HL-60 (cell line): ENCODE measurements at places on chromosomes 7 and 10.

DNA sequence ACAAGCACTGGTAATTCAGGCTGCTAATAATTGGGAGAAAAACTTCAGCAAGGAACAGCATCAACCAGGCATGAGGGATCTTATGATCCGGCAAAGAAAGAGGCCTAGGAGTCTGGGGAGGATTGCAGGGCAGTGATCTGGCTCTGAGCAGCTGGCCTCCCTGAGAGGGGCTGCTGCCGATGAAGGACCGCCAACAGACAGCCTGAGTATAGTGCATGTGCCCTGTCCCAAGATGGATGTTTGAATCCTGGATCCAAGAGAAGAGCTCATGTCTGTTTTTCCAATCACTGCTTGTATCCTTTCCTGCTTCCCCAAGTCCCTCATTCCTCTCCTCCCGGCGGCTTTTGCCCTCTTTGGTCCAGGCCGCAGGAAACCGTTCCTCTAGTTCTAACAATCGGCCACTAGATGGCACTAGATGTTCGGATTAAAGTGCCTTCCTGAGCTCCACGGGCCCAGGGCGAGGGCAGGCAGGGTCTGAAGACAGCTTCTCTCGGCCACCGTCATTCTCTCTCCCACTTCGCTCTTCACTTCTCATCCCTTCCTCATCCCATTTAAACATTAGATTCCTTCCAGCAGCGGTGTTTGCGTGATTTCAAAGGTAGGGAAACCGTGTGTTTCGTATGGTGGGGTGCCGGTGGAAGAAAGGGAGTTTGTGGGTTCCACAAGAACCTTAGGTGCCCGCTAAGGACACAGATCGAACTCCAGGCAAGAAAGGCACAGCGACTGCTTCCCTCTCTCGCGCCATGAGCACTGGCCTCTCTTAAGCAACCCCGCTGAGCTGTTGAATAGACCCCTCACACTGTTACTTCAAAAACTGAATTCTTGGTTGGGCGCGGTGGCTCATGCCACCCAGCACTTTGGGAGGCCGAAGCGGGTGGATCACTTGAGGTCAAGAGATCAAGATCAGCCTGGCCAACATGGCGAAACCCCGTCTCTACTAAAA is 82.4 kb downstream of the ADCYAP1R1 start:
- peak; percentile 10 for DNase-seq

DNA sequence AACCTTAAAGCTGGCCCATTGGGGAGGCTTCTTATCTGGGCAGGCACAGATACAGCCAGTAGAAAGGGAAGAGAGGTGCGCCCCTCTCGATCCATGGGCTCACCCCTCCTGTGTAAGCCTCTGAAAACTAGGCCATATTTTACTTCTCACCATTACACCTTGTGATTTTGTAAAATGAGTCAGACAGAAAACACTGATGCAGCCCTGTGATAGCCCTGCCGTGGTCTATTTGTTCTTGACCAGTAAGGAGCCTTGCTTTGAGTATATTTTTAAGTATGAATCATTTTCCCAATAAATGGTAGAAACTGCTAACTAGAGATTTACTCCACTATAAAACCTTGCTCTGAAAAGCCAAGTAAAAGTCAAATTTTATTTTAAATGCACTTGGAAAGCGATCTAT is 329.8 kb upstream of the MBL2 start:
- DNase-seq: no peak

DNA sequence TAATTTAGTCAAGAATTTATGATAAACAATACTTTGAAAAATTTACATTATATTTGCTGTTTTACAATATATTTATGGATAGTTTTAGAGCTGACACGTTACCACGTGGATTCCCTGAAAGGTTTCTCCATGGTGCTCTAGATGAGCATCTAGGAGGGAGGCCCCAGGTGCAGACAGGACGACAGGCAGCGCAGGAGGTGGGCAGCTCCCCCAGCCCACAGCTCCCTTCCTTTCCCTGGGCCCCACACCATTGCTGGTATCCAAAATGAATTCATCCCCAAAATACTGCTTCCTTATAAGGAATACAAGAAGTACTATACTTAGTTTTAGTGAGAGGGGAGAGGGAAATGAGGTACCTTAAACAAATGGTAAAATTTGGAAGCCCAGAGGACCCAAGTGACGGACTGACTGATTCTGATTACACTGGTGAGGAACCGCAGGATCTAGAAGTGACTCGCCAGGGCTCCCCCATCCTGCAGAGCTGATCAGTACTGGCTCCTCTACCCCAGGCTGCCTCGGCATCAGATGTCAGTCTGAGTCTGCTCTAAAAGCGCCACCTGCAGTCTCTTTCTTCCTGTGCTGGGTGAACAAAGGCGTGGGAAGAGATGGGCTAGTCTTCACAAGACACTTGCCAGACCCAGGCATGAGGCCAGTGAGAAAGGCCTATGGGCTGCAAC is 89.2 kb downstream of the DLG5 start:
- no peak for DNase-seq

GRCh38 chr10:13525663-13526062 is 3.2 kb downstream of the BEND7 start:
- DNase-seq: no peak

DNA sequence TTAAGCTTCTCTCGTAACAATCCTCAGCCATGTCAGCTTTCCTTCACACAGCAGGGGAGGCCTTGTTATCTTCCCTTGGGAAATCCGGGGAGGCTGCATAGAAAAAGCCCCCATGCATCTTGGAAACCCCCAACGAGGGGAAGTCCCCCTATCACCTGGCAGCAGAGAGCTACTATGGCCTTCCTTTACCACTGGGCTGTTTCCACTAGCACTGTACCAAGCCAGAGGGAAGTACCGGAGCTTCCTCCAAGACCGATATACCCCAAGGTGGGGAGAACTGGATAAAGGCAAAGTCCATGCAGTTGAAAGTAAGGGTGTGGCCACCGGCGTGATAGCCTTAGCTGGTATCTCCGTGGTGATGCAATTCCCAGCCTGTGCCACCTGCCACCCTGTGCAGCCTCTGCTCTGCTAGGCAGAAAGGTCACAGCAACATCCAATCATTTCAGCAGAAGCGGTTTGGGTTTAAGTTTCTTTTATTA is 4.4 kb upstream of the CLIP2 start:
- peak; percentile 88 for DNase-seq

DNA sequence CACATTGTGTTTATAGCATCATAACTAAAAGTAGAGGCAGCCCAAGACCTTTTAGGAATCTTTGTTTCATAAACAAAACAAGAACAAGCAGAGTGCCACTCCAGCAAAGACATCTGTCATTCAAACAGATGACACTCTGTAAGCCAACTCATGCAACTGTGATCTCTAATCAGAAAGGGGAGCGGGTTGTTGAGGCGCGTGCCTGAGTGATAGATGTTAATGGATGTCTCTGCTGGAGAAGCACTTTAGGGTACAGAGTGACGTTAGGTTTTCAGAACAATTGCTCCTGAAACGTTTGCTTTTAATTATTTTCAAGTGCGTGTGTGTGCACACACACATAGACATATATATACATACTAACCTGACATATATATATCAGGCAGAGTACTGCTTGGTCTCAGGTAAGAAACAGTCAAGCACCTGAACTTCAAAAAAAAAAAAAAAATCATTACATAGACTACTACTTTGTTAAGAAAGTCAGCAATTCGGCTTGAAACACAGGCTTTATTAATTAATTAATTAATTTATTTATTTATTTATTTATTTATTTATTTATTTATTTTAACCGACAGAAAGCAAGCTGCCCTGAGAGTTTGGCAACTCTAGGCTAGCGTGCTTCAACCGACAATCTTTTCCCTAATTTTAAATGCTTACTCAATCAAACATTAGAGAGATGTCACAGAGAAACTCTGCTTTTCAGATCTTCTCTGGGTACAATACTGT is 109.1 kb downstream of the POU6F2 start:
- no peak for DNase-seq

DNA sequence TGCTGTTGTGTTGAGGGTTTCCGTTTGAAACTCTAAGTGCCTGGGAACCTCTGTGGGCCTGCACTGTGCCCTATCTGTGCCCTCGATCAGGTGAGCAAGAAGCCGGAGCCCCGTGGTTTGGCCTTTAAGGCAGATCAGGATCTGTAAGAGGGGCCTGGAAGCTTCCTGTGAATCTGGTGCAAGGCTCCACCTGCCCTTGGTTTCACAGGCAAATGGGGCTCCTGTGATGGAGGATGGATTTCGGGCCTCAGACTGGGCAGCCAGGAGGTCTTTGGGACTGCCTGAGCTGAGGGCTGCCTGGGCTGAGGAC is 21.6 kb downstream of the SCART1 start:
- no peak for DNase-seq

GRCh38 chr10:98125940-98126631 is 8.4 kb upstream of the R3HCC1L start:
- DNase-seq: no peak

GRCh38 chr7:120550494-120551048 is 277.6 kb downstream of the KCND2 start:
- no peak for DNase-seq

GRCh38 chr7:87853237-87853864 is 22.8 kb downstream of the SLC25A40 start:
- no peak for DNase-seq

DNA sequence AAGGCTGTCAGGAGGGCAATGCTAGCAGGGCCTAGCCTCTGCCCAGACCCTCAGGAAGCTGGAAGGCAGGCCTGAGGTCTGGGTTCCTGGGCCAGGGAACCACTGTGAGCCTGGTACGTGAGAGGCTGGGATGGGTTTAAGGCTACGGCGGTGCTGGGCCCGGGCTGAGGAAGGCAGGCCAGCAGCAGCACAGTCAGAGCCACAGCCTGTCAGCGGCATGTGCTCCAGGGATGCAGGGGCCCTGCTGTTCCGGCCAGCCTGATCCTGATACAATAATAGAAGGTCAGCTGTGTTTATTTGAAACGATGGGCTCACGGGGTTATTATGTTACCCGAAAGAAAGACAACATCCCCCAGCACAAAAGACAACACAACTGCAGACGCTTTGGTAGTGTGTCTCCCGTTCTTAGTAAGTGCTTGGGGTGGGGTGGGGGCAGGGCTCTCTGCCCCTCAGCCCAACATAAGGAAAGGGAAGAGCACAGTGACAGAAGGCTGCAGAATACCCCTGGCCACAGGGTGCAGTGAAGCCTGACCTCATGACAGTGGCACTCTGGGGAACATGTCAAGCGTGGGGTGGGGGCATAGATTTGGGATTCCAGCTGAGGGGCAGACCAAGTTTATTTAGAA is 95.0 kb downstream of the COL13A1 start:
- no peak for DNase-seq

DNA sequence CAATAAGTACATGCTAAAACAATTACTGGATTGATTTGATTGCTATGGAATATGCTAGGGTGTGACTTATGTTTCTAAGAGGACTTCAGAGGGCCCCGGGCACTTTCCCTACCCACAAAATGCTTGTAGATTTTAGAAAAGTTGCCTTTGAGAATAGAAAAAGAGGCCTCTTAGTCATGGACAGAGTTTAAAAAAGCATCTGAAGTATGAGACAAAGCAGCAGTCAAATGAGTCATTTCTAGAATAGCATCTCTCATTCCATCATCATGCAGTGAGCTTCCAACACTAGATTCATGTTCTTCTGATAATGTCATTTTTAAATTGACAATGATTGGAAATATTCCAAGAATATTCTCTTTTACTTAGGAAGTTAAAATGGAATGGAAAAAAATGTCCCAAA is 675.1 kb upstream of the PCDH15 start:
- no peak for DNase-seq

GRCh38 chr7:96075510-96076349 is 246.2 kb downstream of the SLC25A13 start:
- DNase-seq: peak; percentile 21

GRCh38 chr10:70192326-70192968 is 22.1 kb upstream of the SAR1A start:
- no peak for DNase-seq

- DNase-seq: peak; percentile 13
Observed at GRCh38 chr7:113289140-113289740, 170.9 kb upstream of the SMIM30 start.

GRCh38 chr7:56537477-56537876 is 421.3 kb upstream of the NUPR2 start:
- DNase-seq: no peak

GRCh38 chr10:75613685-75614504 is 182.5 kb downstream of the LRMDA start:
- no peak for DNase-seq

DNA sequence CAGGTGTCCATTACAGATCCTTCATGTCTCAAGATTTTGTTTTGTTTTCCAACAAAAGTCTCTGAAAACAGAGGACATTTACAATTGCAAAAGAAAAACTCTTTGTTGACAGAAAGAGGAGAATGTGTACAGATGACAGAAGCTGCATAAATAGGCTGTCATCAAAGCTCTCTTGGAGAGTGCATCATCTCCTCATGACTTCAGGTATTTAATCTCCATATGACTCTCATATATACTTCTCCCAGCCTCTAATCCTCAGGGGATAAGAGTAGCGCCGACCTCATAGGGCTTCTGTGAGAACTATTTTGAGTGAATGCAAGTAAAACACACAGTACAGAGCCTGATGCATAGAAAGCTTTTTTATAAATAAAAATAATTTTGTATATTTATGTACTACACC is 48.1 kb upstream of the SEPTIN7 start:
- no peak for DNase-seq

GRCh38 chr7:128174386-128174785 is 66.7 kb upstream of the LEP start:
- DNase-seq: peak; percentile 79

DNA sequence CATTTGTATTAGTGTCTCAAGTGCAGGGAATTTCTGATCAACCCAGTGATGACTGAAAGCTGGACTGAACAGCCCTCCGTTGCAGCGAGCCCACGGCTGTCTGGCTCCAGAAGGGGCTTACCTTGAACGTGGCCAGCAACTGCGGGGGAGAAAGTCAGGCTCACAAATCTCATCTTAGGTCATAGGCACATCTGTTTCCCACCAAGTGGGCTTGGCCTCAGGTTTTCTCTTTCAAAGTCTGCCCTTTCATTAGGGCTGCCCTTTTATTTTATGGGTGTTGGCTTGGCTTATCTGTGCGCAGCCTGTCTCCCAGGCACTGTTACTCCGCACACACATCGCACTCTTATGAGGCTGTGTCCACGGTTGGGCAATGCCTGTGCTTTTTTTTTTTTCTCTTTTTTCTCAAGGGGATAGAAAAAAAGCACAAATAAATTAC is 178.0 kb downstream of the JCAD start:
- no peak for DNase-seq

DNA sequence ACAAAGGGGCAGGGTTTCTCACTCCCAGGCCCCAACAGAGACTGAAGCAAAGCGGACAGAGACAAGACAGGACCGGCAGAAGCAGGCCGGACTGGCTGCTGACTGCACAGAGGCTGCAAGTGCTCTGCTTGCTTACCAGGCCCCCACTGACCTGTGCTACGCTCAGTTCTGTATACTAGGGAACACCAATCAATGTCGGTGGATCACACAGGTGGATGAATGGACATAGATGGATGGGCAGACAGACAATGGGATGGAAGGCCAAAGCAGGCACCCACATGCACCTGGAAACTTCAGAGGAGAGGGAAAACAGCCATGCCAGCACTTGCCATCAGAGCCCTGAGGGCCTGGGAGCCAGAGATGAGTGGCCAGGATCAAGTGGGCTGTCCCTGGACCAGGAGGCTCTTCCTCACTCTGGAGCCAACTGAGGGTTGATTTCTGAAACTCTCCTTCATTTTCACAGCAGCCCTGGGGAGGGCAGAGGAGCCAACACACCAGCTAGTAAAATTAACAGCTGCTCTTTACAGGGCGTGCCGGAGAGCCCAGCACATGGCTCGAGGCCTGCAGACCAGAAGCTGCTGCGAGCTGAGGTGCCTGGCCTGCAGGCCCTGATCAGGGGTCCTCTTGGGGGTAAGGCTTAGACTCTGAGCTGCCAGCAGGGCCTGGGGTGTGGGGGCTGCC is 243.6 kb downstream of the KCNMA1 start:
- no peak for DNase-seq
